Activated CD8-positive, alpha-beta memory T cell treated with anti-CD3 and anti-CD28 coated beads for 1 hour (primary cell): ENCODE measurements at places on chromosomes 1 and 21.

- DNase-seq = no peak
These were observed 789 bp upstream of the GALE start for GRCh38 chr1:23801338-23801748.

DNA sequence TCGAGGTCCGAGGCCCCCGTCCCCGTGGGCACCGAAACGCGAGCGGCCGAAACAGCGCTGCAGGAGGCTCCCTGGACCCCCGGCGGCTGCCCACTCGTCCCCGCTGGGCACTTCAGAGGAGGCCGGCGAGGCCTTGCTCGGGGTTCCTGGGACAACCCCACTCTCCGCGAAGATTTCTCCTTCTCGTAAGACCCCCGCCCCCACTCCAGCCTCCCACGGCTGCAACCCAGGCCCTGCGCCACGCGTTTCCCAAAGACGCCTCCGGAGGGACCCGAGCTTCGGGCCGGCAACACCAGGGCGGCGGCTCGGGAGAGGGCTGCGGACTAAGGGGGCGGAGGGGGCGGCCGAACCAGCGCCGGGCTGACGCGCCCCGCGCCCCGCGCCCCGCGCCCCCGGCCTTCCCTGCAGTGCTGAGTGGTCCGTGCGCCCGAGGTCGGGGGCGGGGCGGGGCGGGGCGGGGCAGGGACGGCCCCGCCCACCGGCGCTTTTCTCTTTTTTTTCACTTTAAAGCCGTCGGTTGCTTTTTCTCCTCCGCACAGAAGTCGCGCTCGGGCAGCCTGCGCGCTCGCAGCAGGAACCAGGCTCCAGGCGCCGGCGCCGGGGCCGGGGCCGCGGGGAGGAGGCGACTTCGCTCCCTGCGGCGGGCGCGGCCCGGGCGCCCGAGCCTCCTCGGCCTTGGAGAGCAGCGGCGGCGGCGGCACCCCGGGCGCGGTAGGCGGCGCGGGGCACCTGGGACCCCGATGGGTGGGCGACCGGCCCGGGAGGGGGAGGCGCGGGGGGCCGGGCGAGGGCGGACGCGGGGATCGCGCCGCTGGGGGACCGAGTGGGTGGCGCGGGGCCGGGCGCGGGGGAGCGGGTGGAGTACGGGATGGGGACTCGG lies at the start of gene SPSB1:
SPSB1 (plus strand) TSS at position 534 of the 880 bp plus-strand sequence. CDS start 62,998 bp downstream, outside the sequence.
- DNase-seq = peak; percentile 47

DNA sequence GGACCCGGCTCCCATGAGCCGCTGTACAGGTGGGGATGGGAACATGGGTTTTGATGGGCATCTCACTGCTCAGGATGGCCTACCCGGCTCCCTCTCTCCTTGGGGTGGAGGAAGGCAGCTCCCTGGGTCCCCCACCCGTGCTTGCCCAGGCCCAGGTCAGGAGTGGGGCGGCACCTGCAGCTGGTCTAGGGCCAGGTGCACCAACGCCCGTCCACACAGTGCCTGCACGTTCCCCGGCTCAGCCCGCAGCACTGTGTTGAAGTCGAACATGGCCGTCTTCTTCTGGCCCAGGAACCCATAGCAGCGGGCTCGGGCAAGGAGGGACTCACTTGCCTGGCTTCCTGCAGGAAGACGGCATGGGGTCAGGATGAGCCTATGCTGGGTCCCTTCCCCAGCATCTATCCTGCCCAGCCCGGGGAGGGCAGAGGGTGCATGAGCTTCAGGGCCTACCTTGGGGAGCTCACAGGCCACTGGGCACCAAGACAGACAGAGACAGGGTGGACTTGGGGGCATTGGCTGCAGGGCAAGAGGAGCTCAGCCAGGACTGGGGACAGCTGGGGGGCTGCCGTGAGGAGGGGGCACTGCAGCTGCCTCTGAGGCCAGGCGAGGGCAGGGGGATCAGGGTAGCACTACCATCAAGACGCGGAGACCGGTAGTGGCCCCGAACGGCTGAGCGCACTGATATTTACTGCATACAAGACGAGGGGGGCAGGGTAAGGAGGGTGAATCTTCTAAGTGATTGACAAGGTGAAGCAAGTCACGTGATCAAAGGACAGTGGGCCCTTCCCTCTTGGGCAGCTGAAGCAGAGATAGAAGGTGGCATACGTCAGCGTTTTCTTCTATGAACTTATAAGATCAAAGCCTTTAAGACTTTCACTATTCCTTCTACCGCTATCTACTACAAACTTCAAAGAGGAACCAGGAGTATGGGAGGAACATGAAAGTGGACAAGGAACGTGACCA lies 17.8 kb downstream of the TTC34 start:
- DNase-seq = no peak

DNA sequence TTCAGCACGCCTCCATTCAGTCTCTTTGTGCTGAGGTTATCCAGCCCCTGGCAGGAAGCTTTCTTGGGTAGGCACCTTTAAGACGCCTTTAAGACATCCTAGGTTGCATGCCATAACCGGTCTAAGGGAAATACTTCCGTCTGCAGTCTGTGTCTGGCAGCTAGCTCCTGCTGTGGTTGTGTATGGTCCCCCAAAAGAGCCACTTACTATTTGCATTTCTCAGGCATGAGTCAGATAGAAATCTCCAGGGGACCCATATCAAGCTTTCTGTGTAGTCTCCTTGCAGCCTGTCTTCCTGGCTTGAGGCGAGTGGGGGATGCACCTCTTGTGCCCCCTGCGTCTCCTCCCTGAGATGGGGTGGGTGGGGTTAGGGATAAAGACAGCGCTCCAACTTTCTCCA lies 10.0 kb upstream of the RYR2 start:
- no peak for DNase-seq

GRCh38 chr1:13543451-13544220 lies 29.8 kb upstream of the LRRC38 start:
- no peak for DNase-seq

DNA sequence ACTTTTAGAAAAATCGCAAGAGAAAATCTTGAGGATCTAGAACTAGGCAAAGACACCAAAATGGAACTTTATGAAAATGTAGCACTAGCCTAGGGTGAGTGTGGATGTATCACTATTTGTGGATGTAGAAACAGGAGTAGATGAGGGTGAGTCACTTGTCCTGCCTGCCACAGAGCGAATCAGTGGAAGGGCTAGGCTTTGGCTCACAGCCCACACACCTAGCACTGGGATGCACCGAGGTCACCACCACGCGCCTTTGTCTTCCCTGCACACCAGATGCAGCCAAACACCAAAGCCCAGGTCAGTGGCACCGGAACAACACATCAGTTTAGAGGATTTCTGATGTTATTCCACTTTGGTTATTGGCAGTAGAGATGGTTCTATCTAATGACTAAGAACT lies 38.2 kb downstream of the PKNOX1 start:
- no peak for DNase-seq

- no peak for DNase-seq
These were observed 183.4 kb downstream of the ZNF281 start for GRCh38 chr1:200226268-200226968.

- no peak for DNase-seq
These were observed 50.6 kb upstream of the CNTN2 start for GRCh38 chr1:204992201-204992997.

- DNase-seq = no peak
These were observed 94.8 kb downstream of the DSCAM start for GRCh38 chr21:40752125-40752524.

DNA sequence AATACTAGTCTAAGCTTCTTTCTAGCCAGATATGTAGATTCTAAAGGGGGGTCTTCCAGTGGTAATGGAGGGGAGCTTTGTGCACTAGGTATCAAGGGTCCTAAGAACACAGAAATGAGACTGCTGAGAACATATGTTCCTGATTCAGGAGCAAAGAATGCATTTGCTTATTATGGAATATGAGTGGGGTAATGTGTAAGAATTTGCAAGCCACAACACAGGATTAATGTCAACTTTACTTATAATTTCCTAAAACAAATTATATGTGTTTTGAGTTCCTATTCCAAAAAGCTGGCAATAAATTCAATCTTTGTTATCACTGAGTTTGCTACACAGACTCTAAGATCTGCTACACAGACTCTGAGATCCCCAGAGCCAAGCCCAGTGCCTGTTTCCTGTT lies 357.0 kb upstream of the PTBP2 start:
- no peak for DNase-seq

- DNase-seq = no peak
These were observed 812 bp downstream of the TTC4 start for GRCh38 chr1:54716299-54717047.

DNA sequence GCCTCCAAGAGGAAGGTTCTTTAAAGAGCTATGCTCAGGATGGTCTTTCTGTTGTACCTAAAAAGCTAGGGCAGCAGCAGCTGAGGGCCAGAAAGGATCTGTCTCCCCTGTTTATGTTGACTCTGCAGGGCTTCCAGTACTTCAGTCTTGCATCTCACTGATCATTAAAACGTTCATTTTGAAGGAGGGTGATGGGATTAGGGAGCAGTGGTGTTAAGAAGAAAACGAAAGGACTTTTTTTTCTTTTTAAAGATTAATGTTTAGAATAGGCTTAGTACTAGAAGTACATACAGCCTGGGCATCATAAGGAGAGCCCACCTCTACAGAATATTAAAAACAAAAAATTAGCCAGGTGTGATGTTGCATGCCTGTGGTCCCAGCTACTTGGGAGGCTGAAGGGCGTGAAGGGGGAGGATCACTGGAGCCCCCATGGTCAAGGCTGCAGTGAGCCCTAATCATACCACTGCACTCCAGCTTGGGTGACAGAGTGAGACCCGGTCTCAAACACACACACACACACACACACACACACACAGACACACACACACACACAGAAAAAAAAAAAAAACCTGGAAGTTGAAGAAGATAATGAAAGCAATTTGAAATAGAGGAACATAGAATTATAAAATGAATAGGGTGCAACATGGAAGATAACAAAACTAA lies 2.9 kb downstream of the CR1L start:
- no peak for DNase-seq

GRCh38 chr1:212684076-212684475 lies 15.6 kb downstream of the BATF3 start:
- no peak for DNase-seq

DNA sequence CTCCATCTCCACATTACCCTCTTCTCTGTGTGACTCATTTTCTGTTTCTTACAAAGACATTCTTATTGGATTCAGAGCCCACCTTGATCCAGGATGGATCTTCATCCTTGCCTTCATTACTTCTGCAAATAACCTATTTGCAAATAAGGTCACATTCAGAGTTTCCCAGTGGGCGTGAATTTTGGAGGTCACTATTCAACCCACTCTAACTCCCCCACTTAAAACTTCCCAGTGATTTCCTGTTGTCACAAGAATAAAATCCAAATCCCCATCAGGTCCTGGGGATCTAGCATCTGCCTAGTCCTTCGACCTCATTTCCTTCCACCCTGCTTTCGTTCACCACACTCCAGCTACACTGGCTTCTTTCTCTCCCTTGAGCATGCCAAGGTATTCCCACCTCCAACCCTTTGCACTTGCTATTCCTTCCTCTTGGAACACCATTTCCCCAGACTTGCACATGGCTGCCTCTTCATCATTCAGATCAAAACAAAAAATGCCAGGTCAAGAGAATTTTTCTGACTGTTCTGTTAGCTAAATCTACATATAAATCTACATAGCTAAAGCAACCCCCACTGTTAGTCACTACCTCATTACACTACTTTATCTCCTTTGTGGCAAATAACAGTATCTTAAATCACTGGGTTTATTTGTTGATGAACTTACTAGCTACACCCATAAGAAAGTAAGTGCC lies 187.2 kb downstream of the TOMM20 start:
- no peak for DNase-seq

- no peak for DNase-seq
These were observed 25.2 kb upstream of the PLA2G2C start for GRCh38 chr1:20211511-20211931.

DNA sequence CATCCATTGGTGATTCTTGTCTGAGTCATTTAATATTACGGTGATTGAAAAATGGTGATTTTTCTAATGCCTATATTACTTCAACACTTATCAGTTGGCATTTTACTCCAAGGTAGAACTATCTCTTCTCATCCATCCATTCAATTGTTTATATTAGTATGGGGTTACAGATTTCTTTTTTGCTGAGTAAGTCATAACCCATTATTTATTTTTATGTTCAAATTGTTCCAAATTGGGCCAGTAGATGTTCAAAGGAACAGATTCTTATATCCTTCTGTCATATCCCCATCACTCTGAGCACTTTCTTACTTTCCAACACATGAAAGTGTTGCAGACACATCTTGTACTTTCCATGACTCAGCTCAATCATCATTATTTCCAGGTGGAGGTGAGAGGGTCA lies 466.8 kb upstream of the CAMK1G start:
- DNase-seq = no peak

- DNase-seq = no peak
These were observed 152.3 kb downstream of the NR5A2 start for GRCh38 chr1:200179781-200180160.

GRCh38 chr1:159991513-159991912 lies 37.5 kb upstream of the SLAMF9 start:
- DNase-seq = no peak

DNA sequence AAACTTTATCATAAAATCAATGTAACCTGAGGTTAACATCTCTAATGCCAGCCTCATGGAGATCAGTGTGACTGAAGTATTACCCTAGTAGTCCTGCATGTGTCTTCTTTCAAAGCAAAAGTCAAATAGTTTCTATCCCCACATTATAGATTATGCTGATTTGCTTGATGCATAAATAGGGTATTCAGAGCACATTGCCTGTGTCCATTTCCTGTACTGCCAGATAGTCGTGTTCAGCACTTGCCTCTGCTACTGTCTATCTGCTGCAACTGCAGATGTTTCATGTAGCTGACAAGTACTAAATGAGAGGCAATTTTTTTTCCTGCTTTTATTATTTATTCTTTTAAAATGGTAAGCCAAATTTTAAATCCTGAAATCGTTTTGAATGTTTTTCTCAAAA lies 348.7 kb downstream of the CHRM3 start:
- no peak for DNase-seq

DNA sequence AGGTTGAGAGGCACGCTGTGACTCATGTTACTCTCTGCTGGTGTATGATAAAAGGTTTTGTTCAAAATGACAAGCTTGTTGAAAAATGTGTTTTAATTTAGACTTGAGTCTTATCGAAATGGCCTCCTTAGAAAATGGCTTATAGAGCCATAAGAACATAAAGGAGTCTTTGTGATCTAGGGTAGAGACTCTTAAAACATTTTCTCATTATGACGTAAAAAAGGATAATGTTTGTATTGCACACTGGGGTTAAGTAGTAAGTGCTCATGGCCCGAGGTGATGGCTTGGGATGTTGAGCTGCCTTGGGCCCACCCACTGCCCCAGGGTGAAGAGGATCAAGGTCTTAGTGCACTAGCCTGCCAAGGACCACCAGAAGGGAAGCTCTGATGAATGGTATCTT lies 117.4 kb downstream of the DISC1 start:
- DNase-seq = no peak

DNA sequence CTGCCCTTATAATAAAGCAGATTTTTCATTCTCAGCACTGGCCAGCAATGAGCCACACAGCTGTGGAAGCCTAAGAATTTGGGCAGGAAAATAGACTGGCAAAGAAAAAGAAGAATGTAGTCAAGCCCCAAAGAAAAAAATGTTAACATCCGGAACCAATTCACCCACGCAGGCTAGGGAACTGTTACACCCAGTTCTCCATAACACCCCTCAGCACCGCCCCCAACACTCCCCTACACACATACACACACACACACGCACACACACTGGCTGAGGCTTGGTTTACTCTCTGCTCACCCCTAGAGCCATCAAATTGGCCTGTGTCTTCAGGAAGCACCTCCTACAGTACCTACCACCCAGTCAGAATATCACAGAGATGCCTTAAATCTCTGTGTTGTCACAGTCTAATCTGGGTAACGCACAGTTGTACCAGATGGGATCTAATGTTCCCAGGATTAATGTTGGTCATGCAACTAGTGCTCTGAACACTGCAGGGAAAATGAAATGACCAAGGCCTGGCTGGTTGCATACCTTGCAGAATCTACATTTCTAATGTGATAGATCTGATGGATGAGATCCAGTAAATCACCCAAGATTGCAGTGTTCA lies 14.5 kb downstream of the TBX15 start:
- DNase-seq = no peak
